ENCODE measurements at places on chromosomes 1 and 21. TPM values are rescaled to one million over a fixed set of nuclear protein-coding genes. Genes with fewer than 3 reads are reported as not detected.

The REN gene
- total RNA-seq = not detected

The TTC24 gene
- total RNA-seq = not detected

The FUCA1 gene
- total RNA-seq = 3.9 TPM

The PRAMEF9 gene
- not detected for total RNA-seq

The EFNA1 gene
- 0.86 TPM for total RNA-seq

The OR2L3 gene
- not detected for total RNA-seq

The CELA3A gene
- not detected for total RNA-seq

The OR2L5 gene
- not detected for total RNA-seq

The KIF26B gene
- 1.3 TPM for total RNA-seq

The CFHR3 gene
- total RNA-seq = not detected

The PFKFB2 gene
- 4.6 TPM for total RNA-seq

The ZNF593OS gene
- total RNA-seq = not detected

The ZNF697 gene
- total RNA-seq = 7.6 TPM

The OR2L13 gene
- not detected for total RNA-seq

The FAM229A gene
- total RNA-seq = 0.95 TPM

The PPIH gene
- total RNA-seq = 18.1 TPM

The HAPLN2 gene
- total RNA-seq = 0.16 TPM

The BLACAT1 gene
- not detected for total RNA-seq

The CLEC20A gene
- total RNA-seq = not detected

The UBE2U gene
- not detected for total RNA-seq

The TRIM63 gene
- total RNA-seq = not detected

The SH3GLB1 gene
- total RNA-seq = 23.2 TPM

The FNBP1L gene
- total RNA-seq = 14.8 TPM

The SUSD4 gene
- total RNA-seq = under 0.01 TPM
